ENCODE measurements at places on chromosomes 13 and 19.
A peak's percentile ranks its signal among the peaks of the same experiment; 100 is the strongest.

DNA sequence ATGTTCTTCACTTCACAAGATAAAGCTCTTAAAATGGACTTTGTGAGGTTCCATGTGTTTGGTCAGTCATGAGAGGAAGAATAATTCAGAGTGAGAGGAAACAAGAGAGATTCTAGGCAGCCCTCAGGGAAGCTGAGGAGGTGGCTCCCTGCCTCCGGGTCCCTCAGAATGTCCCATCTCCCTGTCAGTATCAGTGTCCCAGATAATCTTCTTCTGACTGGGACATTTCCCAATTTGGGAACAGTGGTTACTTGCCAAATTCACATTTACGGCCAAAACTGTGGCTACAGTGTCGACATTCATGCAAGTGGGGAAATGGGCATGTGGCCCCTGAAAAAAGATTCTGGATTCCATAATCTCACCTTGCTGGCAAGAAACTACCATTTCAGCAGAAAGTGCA lies 9.0 kb downstream of the ZNF417 start:
- no peak for DNase-seq

GRCh38 chr13:38535261-38535660 lies 151.6 kb upstream of the FREM2 start:
- DNase-seq: peak; percentile 86

GRCh38 chr13:32124743-32125142 lies 93.2 kb downstream of the FRY start:
- no peak for DNase-seq

- no peak for DNase-seq
Measured at GRCh38 chr13:69856331-69856730, 251.3 kb upstream of the ATXN8OS start.

DNA sequence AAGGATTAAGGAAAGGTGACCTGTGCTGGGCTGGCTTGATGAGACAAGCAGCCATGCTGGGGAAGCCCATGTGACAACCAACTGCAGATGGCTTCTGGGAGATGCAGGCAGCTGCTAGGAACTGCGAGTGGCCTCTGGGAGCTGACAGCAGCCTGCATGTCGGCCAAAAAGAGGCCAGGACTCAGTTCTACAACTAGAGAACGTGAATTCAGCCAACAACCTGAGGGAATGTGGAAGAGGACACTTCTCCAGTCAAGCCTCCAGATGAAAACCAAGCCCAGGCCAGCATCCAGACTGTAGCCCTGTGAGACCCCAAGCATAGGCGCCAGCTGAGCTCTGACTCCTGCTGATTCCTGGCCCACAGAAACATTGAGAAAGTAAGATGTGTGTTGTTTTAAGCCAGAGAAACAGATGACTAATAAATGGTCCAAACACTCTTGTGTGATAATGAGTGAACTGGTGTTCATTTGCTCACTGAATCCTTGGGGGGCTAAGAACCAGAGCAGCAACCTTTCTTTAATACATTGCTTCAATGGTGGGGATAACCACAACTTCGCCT lies 45.0 kb downstream of the SLC7A1 start:
- no peak for DNase-seq

DNA sequence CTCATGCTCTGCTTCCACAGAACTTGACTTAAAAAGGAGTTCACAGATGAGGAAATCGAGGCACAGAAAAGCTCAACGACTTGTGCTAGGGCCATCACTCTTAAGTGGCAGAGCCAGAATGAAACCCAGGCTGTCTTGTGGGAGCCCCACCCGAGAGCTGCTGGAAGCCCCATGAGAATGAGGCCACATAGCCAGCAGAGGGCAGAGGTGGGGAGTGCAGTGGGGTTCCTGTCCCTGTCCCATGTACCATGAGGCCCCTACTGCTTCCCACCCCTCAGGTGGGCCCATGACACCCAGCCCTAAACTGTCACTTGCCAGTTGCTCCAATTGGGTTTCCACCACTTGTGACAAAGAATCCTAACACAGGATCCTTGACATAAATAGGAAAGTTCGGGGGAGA lies 175.9 kb downstream of the IRS2 start:
- DNase-seq: no peak

- DNase-seq: no peak
Measured at GRCh38 chr13:20053016-20053415, 94.5 kb downstream of the ZMYM2 start.

DNA sequence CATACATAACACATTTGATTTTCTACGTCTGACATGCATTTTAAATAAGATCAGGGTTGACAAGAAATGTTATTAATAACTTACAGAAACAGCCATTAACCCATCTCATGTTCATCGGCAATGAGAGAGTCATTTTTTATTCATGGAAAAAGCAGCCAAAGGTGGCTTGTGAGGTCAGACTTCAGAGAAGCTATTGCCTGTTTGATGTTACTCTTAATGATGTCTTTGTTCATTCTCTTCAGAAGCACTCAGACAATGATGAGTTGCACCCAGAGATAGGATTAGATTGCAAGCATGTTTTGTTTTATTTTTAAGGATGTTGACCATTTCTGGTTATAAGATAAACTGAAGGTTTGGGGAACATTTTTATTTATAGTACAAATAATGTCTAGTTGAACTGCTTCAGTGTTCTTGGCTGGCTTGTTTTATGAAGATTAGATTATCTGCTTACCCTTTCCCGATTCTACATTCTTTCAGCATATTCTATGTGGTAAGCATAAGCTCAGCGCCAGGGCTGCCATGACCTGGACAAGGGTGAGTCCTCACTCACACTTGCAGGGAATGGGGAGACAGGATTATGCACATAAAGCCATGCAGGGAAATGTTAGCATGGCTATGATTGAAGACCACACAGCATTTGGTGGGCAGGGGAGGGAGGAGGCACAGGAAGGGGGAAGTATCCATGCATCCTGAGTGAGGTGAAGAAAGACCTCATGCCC lies 288.1 kb downstream of the MTUS2 start:
- no peak for DNase-seq

- no peak for DNase-seq
Measured at GRCh38 chr13:99357941-99358340, 50.7 kb upstream of the GPR183 start.

GRCh38 chr19:10422046-10422461 lies 1.7 kb downstream of the PDE4A start:
- DNase-seq: no peak

- DNase-seq: no peak
Measured at GRCh38 chr19:30498707-30499106, 126.5 kb downstream of the ZNF536 start.

- no peak for DNase-seq
Measured at GRCh38 chr13:94936633-94937032, 224.3 kb upstream of the SOX21 start.

DNA sequence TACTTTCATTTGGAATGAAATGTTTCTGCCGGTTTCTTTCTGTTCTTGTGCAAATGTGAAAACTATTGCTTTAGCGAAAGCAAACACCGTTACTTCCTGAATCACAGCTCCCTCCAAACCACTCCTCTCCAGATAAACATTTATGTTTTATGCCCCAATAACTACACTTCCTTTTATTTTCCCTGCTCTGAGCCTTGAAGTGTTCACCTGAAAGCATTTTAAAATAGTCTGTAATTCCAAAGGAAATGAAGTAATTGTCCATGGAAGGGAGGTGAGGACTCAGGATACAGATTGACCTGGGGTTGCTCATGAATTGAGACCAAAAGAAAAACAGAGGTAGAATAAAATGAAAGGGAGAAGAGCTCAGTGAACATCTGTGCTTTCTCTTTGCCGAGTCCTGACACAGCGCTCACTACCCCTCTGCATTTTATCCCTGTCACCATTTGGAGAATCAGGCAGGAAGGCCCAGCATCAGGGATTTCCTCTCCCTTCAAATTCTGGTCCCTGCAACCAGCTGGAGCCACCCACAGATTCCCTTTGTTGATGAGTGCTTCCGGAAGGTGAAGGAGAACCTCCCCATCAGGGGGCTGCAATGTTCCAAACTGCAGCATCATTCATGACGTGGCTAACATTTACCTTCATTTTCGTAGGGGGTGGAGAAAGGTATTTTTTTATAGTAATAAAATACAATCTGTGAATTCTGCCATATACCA lies 171.9 kb downstream of the ITGBL1 start:
- DNase-seq: peak; percentile 92

GRCh38 chr19:2575734-2576481 lies 100.0 kb downstream of the GADD45B start:
- no peak for DNase-seq

DNA sequence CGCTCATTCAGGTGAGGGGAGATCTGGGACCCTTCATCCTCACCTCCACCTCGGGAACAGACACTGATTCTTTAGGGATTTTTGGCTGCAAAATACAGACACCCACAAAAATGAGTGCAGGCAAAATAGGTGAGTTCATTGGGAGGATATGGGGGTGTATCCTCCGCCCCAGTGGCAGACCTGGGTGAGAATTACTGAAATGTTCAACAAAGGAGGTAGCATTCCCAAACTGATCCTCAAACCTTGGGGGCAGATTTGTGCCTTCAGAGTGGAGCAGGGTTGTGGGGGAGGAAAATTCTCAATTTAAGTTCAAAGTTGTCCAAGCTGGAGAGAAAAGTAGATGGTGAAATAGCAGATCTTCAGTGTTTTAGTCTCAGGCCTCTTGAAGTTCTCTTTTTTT lies 31.3 kb upstream of the SIN3B start:
- DNase-seq: no peak

GRCh38 chr13:73900591-73900990 lies 233.6 kb downstream of the KLF12 start:
- no peak for DNase-seq

DNA sequence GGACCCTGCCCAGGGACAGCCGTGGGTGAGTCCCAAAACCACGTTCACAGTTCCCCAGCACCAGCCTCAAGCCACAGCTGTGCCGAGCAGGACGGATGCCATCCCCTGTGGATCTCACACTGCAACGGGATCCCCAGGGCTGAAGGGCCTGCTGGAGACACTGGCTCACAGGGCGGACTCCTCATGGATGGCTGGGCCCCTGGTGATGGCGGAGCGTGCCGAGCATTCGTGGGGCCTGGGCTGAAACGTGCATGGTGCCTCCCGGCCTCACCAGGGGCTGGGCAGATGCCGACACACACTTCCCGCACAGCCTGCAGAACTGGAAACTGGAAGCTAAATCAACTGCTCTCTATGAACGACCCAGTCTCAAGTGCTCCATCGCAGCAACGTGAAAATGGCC lies 9.6 kb downstream of the RNF126 start:
- DNase-seq: no peak

- no peak for DNase-seq
Measured at GRCh38 chr19:47049307-47049700, 880 bp upstream of the TMEM160 start.

GRCh38 chr13:57633950-57634838 lies 2.6 kb downstream of the PCDH17 start:
- DNase-seq: no peak

DNA sequence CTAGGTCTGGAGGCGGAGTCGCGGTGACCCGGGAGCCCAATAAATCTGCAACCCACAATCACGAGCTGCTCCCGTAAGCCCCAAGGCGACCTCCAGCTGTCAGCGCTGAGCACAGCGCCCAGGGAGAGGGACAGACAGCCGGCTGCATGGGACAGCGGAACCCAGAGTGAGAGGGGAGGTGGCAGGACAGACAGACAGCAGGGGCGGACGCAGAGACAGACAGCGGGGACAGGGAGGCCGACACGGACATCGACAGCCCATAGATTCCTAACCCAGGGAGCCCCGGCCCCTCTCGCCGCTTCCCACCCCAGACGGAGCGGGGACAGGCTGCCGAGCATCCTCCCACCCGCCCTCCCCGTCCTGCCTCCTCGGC lies at the start of gene SLC5A5:
TSS of gene SLC5A5 (plus strand) at position 68 of the 373 bp plus-strand sequence. CDS start 375 bp downstream, outside the sequence.
- no peak for DNase-seq

DNA sequence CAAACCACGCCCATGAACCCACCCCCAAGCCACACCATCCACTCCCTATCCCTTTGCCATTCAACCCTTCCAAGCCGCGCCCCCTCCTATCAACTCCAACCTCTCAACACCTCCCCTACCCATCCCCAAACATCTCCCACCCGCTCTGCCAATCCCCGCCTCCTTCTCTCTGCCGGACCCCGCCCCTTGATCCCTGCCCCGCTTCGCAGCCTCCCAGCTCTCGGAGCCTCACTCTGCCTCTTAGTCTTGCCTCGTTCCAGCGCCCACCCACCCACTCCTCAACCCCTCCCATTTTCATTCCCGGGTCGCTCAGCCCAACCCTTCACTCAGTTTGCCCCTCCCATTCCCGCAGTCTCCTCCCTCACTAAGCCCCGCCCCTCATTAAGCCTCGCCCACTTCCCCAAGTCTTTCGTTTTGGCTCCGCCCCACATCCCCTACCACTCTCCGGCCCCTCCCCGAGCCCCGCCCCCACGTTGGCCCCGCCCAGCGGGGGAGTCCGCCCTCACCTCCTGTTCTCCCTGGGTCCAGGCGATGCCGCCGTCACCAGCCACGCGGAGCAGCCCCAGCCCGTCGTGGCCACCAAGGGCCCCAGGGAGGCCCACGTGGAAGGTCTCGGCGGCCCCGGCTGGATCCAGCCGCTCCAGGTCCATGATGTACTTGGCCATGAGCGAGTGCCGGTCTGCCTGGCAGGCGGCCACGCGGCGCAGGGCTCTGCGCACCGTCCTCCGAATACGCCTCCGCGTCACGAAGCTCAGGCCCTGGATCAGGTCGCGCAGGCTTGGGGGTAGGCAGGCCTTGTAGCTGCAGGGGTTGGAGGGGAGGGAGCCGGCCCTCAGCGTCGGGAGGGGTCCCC lies 5.7 kb downstream of the JAK3 start:
- peak; percentile 69 for DNase-seq

DNA sequence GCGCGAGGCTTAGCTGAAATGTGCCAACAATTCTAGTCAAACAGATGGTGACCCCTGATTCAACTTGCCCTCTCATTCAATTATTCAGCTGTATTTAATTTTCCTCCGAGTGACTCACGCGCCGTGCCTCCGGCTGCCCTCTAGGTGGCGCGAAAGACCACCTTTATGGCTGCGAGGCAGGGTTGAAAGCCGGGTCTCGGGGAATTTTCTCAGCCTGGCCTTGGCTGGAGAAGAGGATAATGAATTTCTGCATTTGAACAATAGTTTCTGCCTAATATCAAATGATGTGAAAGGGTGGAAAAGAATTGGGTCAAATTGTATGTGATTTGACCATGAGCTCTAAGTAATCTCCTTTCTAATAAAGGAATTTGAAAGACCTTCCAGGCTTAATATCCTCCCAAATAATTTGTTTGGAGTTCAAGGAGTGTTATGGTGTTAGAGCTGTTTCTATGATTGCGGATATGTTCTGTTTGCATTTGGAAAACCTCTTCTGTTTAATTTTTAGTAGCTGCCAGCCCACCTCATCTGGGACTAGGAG lies 310.9 kb downstream of the ZNF536 start:
- peak; percentile 40 for DNase-seq

DNA sequence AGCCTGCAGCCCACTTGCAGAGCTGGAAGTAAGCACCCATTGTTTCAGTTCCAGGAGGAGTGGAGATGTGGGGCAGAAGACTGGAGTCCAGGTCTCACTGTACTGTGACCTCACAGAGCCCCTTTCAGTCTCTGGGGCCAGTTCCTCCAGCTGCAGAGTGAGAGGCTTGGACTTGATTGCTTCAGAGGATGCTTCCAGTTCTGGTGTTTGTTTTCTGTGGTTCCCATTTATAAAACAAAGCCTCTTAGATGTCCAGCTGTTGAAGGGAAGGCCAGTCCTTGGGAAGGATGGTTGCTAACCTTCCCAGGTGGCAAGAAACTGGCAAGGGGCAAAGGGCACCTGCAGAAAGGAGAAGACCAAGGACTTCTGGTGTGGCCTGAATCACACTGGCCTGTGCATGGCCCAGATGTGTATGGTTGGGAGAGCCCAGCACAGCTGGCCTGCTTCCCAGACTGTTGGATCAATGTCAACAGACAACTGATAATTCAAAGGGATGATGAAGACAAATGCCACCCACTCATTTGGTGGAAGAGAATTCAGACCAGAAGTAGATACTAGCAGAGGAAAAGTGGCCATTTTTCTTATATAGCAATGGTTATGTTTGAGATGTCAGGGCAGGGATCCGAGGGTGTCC lies 218.5 kb downstream of the ZNF536 start:
- DNase-seq: no peak
